SHP77 treated with DMSO at 0.1 percent for 48 hours (cell line): ENCODE measurements at places on chromosomes 1 and 21.
A peak's percentile ranks its signal among the peaks of the same experiment; 100 is the strongest.

- peak; percentile 70 for DNase-seq
Observed at GRCh38 chr1:77683160-77684148, 996 bp upstream of the ZZZ3 start.

GRCh38 chr1:56934430-56935060, 31.3 kb downstream of the C8B start:
- no peak for DNase-seq

DNA sequence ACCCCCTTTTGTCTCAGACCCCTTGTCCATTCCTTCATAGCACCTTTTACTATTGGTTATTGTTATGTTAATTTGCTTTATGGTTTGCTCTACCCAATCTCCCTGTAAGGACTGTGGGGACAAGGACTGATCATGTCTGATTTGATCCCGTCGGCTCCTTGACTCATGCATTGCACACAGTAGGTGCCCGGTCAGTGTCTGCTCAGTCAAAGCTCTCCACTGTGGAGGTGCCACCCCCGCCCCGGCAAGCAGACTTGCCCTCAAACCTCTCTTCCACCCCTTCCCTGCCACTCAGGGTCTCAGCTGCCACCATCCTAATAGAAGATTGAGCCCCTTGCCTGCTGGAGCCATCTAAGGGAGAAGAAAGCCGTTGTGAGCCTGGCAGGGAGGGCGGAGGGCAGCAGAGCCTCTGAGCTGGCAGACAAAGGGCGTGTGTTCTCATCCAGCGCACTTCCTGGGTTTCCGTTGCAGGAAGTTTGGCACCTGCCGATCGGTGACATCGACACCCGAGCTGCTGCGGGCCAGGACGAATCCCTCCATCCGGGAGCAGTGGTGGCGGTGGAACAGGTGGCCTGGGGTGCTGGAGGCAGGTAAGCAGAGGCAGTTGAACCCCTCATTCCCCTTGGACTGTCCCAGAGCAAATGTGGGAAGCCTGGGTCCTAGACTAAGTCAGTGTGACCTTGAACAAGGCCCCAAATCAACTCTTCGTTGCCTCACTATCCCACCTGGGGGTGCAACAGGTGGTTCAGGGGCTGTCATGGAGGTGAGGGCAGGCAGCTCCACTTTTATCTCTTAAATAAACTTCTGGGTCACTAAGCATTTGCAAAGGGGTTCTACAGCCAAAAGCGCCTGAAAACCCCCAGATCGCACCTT, 2.2 kb upstream of the FBLIM1 start:
- DNase-seq: peak; percentile 25

- no peak for DNase-seq
Observed at GRCh38 chr1:3522564-3523265, 68.2 kb downstream of the ARHGEF16 start.

DNA sequence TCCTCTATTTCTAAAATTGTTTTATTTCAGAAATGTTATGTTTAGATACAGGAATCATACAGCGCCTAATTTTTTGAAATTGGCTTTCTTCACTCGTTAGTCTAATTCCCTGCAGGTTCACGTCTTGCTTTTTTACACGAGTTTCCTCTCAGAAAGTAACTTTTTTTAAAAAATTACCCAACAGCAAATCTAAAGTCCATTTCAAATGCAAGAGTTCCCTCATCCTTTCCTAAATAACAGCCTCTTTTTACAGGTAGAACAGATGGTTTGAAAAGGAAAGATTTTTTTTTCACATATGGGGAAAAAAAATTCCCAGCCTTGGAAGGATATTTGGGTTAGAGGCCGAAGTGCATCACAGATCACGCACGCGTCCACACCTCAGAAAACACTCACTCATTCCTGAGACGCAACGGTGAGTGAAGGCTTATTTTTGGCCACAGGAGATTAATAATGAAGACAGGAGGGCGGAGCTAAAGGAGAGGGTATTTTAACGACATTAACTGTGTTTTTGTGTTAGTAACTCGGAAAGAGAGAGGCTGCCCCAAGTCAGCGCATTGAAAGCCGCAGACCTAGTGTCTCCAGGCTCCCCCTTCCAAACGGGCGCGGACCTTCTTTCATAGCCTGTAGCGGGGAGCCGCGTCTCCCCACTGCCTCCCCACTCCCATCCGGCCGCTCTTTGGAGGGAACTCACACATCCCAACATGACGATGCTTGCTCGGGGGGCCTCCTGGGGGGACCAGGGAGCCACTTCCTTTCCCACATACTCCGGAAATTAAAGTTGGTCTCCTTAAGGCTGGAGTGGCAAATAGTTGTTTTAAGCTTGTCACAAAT, 969 bp upstream of the RIPK4 start:
- DNase-seq: no peak

- DNase-seq: no peak
Observed at GRCh38 chr1:108708691-108709660, 3.7 kb upstream of the FNDC7 start.

- no peak for DNase-seq
Observed at GRCh38 chr1:4328402-4329071, 325.9 kb upstream of the AJAP1 start.

DNA sequence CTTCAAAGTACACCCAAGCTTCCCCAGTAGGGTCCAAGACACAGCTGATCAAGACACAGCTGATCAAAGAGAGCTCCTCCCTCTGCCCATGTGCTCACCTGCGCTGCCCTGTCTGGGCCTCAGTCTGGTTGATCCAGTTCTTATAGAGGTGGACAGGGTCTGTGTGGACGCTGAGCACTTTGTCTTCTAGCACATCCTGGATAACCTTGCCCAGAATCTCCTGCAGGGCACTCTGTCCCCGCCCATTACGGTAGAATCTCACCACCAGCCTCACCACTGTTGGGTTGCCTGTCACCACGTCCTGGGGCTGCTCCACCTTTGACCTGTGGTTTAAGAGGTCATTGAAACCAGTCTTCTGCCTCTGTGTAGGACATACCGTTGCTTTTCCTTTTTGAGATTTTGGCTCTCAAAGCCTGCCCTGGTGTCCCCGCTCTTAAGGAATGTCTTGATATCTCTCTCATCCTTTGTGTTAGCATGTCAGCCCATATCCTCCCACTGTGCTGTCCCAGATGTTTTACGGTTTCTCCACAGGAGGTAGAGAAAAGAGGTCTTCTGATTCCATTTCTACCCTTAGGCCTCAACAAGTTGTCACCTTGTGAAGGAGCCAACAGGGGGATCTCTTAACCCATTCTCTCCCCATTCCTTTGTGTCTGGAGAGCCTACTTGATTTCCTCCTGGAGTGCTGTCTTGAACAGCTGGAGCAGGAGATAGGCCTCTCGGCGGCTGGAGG, 33.5 kb downstream of the IQGAP3 start:
- no peak for DNase-seq

- no peak for DNase-seq
Observed at GRCh38 chr1:155266553-155266952, 4.4 kb upstream of the SCAMP3 start.

DNA sequence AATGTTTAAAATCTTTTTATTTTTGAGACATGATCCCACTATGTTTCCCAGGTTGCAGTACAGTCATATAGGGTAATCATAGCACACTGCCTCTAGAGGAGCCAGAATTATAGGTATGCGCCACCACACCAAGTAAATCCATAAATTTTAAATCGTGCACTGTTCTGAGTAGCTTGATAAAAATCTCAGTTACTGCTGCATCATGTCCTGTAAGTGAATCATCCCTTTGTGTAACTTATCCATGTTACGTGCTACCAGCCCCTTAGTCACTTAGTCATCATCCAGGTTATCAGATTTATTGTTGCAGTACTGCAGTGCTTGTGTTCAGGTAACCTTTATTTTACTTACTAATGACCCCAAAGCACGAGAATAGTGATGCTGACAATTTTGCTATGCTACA, 1770.9 kb downstream of the BRINP3 start:
- DNase-seq: no peak

DNA sequence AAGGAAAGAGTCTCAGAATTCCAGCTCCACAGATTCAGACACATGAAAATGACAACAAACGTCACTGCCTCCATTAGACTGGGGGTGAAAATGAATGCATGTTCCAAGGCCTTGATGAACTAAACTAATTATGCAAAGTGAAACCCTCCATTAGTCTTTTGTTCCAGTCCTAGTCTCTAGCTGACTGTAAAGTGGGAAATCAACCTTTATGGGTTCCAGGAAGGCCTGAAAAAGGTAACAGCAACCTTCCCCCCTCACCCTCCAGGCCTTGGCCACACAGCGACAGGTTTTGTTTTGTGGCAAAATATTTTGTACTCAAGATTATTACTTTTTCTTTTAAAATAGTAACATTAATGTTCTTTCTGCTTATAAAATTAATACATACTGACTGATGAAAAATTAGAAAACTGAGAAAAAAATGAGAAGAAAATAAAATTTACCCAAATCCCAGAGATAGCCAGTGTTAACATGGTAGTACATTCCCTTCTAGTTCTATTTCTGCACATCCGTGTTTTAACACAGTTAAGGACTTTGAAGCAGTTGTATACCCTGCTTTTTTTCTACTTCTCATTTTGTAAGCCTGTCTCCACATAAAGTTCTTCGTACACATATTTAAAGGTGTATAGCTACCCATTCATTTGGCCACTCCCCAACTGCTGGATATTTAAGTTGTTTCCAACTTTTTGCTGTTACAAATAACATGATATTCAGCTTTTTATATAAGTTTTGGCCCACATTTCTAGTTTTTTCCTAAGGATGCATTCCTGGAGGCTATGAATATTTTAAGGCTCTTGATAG, 60.9 kb downstream of the CD2 start:
- no peak for DNase-seq

DNA sequence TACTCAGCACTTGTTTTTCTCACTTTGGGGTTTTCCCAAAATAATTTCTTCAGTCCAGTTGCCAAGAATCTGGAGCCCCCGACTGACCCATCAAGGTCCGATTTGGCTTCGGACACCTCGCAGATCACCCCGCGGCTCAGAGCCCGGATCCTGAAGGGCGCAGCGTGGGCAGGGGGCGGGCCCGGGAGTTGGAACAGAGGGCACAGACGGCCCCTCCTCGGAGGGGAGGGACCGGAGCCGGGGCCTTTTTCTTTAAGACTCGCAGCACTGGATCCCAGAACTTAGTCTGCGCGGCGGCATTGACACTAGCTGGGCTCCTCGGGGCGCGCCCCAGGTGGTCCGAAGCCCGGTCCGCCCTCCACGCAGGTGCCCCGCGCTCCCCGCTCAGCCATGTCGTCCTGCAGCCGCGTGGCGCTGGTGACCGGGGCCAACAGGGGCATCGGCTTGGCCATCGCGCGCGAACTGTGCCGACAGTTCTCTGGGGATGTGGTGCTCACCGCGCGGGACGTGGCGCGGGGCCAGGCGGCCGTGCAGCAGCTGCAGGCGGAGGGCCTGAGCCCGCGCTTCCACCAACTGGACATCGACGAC, at the start of gene CBR3:
Gene CBR3, plus strand, starts transcription at position 277 of the 588 bp plus-strand sequence. Its CDS starts 114 bp downstream, at position 391.
- no peak for DNase-seq

DNA sequence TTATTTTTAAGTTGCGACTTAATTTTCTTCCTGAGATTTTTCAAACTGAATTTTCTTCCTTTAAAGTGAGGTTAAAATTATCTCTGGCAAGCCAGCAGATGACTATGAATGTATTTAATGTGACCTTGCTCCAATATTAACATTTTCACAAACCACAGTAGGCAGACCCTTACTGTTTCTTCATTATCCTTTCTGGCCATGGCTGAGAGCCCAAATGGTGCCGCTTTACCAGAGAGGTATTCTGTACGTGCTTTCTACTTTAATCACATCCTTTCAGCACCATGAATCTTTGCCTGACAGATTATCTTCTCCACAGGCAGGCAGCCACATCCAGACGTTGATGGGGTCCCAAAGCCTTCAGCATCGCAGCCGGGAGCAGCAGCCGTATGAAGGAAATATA, 129.6 kb downstream of the LRRC40 start:
- no peak for DNase-seq

- no peak for DNase-seq
Observed at GRCh38 chr21:46443910-46444309, 14.8 kb upstream of the DIP2A start.

GRCh38 chr1:110433803-110434202, 17.1 kb upstream of the PROK1 start:
- no peak for DNase-seq

- no peak for DNase-seq
Observed at GRCh38 chr1:197915260-197915861, 1.8 kb upstream of the LHX9 start.

DNA sequence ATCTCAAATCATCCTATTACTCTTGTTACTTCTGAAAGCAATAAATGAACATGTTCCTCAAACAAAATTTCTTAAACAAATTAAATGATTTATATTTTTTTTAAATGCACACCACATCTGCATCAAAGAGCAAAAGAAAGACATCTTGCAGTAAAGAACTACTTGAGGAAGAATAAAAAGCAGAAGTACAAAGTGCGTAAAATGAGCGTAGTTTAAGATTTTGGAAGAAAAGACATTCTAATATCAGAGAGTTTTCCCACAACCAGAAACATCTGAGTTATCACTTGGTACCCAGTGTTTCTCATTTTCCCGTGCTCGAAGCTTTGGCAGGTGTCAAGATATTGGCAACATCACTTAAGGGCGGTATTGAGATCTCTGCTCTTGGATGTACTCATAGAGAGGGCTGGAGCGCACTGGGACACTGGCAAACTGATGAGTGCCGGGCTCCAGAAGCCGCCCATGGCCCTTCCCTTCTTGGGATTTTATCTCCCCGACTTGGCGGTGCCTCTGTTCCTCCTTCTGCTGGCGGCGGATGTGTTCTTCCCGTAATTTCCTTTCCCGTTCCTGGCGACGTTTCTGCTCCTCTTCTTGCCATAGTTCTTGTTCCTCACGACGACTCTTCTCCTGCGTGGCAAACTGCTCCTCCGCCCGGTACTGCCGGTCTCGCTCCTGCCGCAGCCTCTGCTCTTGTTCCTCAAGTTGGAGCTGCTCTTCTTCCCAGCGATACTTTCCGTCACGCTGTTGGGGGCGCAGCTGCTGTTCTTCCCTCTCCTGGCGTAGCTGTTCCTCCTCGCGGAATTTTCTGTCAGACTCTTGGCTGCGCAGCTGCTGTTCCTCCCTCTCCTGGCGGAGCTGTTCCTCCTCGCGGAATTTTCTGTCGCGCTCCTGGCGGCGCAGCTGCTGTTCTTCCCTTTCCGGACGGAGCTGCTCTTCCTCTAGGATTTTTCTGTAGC, 7.9 kb downstream of the TCHH start:
- no peak for DNase-seq

DNA sequence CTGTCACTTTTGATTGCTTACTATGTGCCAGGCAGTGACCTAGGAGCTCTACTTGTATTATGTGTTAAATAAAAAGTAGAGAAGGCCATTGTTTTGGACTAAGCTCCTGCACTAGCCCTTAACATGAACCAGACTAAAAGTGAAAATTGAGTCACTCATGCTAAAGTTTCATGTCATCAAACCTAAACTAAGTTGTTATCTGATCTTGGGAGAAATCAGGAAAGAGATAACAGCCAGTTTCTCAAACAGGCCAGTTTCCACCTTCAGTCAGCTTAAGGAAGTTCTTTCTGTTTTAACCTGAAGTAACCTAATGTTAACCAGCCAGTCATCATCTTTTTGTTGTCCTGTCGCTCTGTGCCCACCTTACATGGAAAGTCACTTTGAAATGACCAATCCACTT, 102.1 kb upstream of the MARK1 start:
- no peak for DNase-seq

- DNase-seq: no peak
Observed at GRCh38 chr1:246726255-246726679, 2.1 kb downstream of the SCCPDH start.

GRCh38 chr1:239263801-239264200, 122.6 kb upstream of the CHRM3 start:
- DNase-seq: no peak
